ENCODE measurements at places on chromosomes 5 and 9.

DNA sequence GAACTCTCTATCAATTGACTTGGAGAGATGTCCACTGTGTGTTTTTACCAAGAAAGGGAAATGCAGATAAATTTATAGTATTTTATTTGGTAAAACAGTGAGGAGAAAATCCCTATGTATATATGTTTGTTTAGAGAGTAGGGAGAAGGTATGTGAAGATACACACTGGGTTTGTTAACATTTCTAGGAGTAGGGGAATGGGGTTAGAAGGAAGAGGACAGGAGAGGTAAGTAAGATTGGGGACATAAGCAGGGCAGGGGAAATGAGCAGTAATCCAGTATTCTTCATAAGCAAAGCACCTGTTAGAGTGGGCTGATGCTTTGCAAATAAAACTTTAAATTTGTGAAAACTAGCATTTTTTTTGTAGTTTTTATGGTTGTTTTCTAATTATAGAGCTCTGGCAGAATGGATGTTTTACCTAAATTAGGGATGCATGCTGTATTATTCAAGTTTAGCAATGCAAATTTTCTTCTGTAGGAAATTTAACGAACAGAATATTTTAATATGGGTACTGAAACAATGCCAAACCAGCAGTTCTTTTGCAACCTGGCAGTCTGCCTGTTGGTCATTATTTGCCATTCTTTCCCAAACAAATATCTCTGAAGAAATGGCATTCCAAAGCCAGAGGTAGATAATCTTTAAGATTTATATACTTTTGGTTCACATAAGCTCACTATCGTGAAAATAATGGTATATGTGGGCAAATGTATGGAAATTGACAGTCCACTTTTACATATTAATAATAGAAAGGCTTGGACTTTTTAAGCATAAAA is 19.4 kb upstream of the DCP2 start:
- DNase-seq, result no peak

DNA sequence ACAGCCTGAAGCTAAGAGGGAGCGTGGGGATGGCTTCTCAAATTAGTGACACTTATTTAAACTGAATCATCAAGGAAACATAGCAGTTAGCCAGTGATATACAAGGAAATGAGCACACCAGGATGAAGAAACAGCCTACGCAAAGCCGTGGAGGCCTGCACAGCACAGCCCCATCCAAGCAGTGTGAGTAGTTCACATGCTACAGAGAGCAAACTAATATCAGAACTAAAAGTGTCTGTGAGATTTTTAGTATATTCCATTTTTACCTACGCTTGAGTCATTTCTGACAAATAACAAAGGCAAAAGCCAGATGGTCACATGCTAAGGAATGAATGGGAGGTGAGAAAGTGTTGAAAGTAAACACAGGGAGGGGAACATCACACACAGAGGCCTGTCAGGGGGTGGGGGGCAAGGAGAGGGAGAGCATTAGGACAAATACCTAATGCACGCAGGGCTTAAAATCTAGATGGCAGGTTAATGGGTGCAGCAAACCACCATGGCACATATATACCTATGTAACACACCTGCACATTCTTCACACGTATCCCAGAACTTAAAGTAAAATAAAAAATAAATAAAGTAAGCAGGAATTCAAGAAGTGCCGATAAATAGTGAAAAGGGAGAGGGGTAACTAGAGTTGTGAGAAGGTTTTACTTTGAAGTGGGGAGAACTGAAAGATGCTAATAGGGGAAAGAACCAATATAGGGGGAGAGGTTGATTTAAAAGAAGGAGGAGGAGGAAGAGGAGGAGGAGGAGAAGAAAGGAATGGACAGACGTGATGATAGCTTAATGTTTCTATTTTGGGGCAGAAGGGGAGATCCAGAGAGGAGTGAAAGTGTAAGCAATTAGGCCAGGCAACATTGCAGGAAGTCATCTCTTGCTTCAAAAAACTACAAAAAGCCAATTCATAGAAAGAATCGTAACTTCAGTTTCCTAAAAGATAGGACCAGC is 100.9 kb upstream of the PTGER4 start:
- DNase-seq, result no peak

GRCh38 chr9:69470186-69470977 is 145.4 kb downstream of the ENTREP1 start:
- peak; percentile 90 for DNase-seq

DNA sequence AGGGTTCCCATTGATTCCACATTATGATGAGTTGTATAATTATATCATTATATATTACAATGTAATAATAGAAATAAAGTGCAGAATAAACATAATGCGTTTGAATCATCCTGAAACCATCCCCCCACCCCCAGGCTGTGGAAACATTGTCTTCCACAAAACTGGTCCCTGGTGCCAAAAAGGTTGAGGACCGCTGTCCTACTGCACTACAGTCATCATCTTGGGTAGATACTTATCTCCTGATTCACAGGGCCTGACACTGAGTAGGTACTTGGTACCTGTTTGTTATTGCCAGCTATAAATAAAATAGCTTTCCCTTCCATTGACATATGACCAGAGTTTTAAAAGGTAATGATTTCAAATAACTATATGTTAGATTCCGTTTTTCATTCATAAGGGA is 25.6 kb downstream of the ANP32B start:
- DNase-seq, result no peak

DNA sequence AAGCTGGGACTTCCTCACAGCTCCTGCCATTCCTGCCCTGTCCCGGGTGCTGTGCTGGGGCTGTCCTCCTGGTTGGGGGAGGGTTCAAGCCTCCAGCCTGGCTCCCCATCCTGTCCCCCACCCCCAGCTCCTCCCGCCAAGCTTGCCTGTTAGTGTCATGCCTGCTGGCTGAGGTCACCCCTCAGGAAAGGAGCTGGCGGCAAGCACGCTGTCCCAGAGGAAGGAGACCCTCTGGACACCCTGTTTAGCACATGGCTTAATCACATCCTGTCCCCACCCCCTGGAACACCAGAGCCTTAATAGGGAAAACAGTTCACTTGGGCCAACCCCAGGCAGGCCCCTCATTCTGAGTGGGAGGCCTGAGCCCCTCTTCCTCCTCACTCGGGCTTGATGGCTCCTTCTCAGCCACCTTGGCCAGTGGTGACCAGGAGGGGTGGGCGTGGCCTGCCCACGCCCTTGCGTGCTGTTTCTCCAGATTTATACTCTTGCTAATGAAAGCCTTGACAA is 9.2 kb upstream of the PHYHD1 start:
- DNase-seq, result no peak

- DNase-seq, result peak; percentile 37
Observed at GRCh38 chr9:137772281-137772873, 105.2 kb upstream of the CACNA1B start.

- peak; percentile 63 for DNase-seq
Observed at GRCh38 chr9:3181049-3181953, 337.4 kb upstream of the PUM3 start.

- DNase-seq, result no peak
Observed at GRCh38 chr5:109305352-109305751, 104.4 kb downstream of the PJA2 start.

DNA sequence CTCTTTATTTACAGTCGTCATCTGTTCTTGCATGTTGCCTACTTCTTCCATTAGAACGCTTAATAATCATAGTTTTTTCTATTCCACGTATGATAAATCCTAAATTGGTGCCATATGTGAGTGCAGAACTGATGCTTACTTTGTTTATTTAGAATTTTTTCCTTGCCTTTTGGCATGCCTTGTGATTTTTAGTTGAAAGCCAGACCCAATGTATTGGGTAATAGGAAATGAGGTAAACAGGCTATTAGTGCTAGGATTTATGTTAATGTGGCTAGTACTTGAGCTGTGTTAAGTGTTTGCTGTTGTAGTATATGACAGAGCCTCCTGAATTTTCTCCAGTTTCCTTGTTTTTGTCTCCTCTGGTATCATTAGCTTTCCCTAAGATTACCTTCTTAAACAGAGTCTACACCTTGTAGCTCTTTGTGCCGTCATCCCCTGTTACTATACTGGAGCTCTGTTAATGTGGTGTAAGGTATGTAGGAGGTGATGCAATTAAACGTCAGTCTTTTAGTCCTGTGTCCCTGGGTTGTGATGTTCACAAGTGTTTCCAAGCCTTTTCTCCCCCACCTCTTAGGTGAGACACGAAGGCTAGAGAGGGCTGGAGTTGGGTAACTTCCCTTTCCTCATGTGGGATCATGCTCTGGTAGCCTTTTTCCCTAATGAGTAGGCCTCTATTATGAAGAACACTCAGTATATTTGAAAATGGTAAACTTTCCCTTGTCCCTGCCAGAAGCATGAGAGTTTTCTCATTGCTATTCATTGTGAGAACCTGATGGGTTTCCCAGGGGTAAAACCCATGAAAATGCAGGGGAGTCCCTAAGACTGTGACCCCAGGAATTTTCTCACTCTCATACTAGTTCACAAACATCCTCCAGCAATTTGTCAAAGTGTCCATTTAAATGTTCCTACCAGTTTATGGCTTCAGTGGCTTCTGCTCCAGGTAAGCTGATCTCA is 21.2 kb downstream of the SPATA31D3 start:
- DNase-seq, result no peak

- DNase-seq, result no peak
Observed at GRCh38 chr5:1466631-1467265, 21.5 kb upstream of the SLC6A3 start.
